ENCODE measurements at places on chromosomes 2 and 18. TPM values are rescaled to one million over a fixed set of nuclear protein-coding genes. Genes with fewer than 3 reads are reported as not detected.

Gene SLC11A1
- total RNA-seq: not detected

Gene TMEM178A
- not detected for total RNA-seq

Gene TSPYL6
- total RNA-seq: not detected

Gene ZSWIM2
- not detected for total RNA-seq

Gene RGPD4
- total RNA-seq: not detected

Gene ATOH8
- 5.8 TPM for total RNA-seq

Gene CAPN14
- under 0.01 TPM for total RNA-seq

Gene FAP
- total RNA-seq: 7.1 TPM

Gene IL36B
- total RNA-seq: not detected

Gene IAH1
- 55.0 TPM for total RNA-seq

Gene SULT1C2
- not detected for total RNA-seq

Gene ACADL
- total RNA-seq: not detected

Gene SUPT7L
- 12.6 TPM for total RNA-seq

Gene BAZ2B
- 88.5 TPM for total RNA-seq

Gene FAM124B
- 155 TPM for total RNA-seq

Gene AMER3
- not detected for total RNA-seq

Gene ADGRF3
- total RNA-seq: not detected

Gene UGT1A10
- total RNA-seq: not detected

Gene CHRND
- not detected for total RNA-seq

Gene SCN7A
- under 0.01 TPM for total RNA-seq

Gene DPYSL5
- not detected for total RNA-seq

Gene CD8B
- total RNA-seq: not detected

Gene ILKAP
- 17.5 TPM for total RNA-seq

Gene METTL8
- 38.0 TPM for total RNA-seq

Gene PROKR1
- total RNA-seq: not detected

Gene SLC8A1
- total RNA-seq: 5.2 TPM

Gene POTEJ
- total RNA-seq: not detected

Gene PMAIP1
- total RNA-seq: 27.2 TPM

Gene AQP12B
- not detected for total RNA-seq

Gene PSME4
- 42.6 TPM for total RNA-seq

Gene HOXD4
- 0.65 TPM for total RNA-seq

Gene MGAT4A
- 84.5 TPM for total RNA-seq

Gene IL1RN
- total RNA-seq: not detected

Gene FOXD4L1
- total RNA-seq: not detected

Gene DYNAP
- not detected for total RNA-seq

Gene SLC16A14
- total RNA-seq: 0.46 TPM

Gene HOXD9
- 1.3 TPM for total RNA-seq

Gene ALPI
- not detected for total RNA-seq

Gene SNTG2
- total RNA-seq: not detected

Gene TCF23
- not detected for total RNA-seq

Gene C2orf78
- not detected for total RNA-seq

Gene ITPRIPL1
- total RNA-seq: 1.6 TPM

Gene TUBA3E
- total RNA-seq: not detected

Gene ESCO1
- 16.9 TPM for total RNA-seq

Gene NT5C1B
- not detected for total RNA-seq

Gene CNDP1
- total RNA-seq: not detected

Gene CTLA4
- total RNA-seq: not detected

Gene SERPINB12
- total RNA-seq: not detected

Gene TMEFF2
- total RNA-seq: under 0.01 TPM

Gene UGT1A3
- not detected for total RNA-seq

Data from epithelial cell of umbilical artery (primary cell).